T-helper 9 cell (primary cell): ENCODE measurements at places on chromosomes 4 and X.

GRCh38 chr4:90542216-90542615 is 415.0 kb downstream of the CCSER1 start:
- DNase-seq = no peak

DNA sequence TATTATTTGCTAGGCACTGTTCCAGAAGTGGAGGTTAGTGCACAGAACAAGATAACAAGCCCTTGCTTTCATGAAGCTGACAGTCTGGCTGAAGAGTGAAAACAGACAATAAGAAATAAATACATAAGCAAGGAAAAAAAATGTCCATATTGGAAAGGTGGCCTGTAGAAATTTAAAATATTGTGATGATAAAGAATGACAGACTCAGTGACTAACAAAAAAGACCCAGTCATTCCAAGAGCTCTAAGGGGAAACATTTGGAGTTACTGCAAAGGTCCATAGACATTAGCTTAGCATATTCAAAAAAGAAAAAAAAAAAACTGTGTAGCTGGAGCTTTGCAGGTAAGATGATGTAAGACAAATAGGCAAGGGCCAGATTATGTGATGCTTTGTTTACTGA is 1.0 kb upstream of the ANTXR2 start:
- no peak for DNase-seq

DNA sequence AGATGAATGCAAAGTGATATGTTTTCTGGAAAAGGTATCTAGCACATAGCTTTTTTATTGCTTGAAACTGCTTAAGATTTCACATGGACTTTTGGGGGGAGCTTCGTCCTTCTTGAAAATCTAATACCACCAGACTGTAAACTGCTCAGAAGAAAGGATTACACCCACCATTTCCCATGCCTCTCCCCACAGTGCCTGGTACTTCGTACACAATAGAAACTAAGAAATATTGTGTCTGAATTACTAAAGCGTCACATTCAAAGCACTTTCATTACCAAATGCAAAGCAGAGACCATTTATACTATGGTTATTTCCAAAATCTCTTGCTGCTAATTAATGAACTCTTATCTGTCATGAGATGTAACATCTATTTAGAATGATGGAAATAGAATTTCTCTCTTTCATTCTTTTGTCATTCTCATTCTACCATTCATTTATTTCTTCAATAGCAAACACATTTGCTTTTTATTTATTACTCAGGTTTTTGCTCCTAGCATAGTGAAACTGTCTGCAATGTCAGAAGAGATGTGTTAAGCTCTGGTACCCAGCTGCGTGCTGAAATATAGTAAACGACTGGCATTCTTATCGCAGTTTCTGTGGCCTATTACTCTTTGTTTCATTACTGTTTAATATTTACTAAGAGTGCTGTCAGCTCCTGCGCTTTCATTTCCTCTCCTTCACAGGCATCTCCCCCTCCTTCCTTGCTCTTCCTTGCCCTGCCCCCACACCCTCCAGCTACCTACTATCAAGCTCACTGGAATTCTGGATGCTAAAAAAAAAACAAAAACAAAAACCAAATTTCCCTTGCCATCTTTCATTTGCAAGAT is 51.4 kb upstream of the RAPGEF2 start:
- DNase-seq = no peak

DNA sequence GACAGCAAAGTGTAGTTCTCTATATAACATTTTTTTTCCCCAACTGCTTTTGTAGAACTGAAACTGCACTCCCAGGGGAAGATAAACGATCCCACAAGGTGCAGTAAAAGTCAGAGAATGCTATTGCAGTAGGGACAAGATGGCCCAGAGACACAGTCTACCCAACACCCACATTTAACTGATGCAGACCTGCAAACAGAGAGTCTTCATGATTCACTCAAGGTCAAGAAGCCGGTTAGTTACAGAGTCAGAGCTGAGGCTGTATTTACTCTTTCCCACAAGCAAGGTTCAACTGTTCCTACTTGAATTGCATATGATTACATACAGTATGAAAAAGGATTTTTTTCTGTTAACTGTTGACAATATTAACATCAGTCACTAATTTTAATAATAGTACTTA is 654.6 kb downstream of the IL1RAPL1 start:
- no peak for DNase-seq

- no peak for DNase-seq
These were observed 15.6 kb downstream of the PPP2R3B start for GRCh38 chrX:370963-371745.

DNA sequence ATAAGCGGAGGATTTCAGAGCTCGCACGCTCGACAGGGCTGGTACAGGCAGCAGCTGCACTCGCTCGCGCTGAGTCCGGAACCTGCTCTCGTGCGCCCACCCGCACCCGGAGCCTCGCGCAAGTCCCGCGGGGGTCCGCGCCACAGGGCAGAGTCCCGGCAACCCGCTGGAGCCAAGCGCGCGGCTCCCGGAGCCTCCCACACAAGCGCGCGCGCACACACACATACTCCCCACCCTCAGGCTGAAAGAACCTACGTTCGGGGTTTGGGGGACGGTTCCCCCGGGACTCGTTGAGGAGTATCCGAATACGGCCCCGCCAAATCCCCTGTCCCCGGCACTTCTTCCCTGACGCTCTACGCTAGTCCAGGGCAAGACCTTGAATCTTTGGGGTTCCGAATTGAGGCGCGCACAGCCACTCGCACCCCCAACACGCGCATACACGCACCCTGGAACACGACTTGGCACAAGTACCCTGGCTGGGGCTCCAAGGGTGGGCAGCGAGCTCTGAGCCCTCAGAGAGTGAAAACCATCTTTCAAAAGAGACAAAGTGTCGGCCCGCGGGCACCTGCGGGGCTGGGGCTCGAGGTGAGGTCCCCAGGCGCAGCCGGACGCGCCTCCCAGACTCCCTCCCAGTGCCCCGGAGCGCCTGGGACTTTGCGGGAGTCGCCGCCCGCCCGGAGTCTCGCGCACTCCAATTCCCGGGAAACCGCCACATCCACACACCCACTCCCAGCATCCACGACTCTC is 952 bp downstream of the ANOS1 start:
- no peak for DNase-seq

DNA sequence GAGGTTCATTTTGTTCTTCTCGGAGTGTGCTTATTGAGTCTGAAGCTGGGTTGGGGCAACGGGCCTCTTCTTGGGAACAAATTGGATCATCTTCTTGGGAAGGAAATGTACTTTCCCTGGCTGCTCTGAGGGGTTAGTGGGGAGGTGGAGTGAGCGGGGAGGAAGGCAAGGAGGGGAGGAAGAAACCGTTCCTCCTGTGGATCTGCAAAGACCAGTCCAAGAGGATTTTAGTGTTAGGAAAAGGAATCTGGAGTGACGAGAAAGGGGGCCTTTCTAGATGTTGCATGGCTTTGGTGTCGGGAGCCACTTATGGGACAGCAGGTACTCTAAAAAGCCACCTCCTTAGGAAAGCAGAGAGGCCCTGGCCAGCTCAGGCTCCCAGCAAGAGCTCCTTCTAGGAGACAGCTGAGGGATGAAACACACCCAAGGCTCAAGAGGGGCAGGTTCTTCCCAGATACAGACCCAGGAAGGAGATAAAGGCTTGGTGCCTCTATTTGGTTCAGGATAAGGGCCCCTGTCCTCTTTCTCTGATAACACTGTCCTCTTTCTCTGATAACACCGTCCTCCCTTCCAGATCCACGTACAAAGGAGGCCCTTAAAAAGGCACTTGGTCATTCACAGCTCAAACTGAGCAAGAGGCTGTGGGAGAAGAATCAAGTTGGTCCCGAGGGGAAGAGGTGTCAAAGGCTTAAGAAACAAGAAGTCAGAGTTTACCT is 451 bp downstream of the SOD3 start:
- no peak for DNase-seq

DNA sequence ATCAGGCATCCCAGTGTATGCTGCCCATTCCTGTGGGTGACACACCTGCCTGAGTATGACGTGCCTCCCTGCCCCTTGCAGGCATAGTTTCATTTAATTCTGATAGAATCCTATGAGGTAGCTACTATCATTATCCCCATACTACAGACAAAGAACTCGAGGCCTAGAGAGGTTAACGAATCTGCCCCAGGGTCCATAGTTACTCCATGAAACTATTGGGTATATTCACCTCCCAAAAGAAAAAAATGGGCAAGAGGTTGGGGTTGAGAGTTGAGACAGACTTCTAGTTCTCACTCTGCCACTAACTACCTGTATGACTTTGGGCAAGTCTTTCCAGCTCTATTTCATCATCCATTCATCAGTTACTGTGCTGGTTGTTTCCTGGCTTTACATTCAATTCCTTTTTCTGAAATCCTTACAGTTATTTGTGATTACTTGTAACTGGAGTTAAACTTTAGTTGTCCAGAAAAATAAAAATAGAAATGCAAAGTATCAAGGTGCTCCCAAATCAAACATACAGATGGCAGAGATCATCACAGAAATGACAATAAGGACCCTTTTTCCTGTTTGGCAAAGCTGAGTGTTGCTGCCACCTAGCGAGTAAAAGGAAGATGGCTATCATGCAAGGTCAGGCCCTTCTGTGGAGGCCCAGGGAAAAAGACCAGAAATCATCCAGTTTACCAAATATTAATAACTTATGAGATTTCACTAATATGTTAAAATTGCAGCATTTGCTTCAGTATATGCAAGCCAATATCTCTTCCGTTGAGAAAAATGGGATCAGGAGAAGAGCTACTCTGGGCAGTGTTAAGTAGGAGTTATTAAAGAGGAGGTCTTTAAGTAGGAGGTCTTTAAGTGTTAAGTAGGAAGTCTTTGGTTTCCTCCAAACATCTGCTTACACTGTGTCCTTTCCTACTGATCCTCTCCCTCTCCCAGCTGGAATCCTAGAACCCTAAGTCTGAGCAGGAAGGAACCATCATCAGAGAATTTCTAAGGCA is 17.1 kb upstream of the MAP7D3 start:
- DNase-seq = peak; percentile 10

DNA sequence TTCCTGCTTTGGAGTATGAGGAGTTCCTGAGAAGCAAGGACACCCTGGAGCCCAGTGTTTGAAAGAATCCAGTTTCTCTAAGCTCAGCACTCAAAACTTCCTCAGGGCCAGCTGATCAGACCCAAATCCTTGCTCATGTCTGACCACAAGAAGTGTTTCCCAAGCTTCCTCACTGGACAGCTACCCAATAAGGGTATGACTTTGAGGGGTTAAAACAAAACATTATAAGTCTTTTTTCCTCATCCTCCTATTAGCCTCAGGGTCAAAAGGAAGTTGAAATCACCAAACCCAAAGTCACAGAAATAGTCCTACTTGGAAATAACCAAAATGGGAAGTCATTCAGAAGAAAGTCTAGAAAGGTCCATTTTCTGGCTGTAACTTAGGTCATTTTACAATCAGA is 13.7 kb downstream of the ZBTB33 start:
- no peak for DNase-seq
